ENCODE measurements at places on chromosomes 13 and 19.

GRCh38 chr19:17579661-17580244 lies 24.3 kb downstream of the COLGALT1 start:
- no peak for DNase-seq

- no peak for DNase-seq
Measured at GRCh38 chr13:94700051-94700535, 12.3 kb downstream of the SOX21 start.

DNA sequence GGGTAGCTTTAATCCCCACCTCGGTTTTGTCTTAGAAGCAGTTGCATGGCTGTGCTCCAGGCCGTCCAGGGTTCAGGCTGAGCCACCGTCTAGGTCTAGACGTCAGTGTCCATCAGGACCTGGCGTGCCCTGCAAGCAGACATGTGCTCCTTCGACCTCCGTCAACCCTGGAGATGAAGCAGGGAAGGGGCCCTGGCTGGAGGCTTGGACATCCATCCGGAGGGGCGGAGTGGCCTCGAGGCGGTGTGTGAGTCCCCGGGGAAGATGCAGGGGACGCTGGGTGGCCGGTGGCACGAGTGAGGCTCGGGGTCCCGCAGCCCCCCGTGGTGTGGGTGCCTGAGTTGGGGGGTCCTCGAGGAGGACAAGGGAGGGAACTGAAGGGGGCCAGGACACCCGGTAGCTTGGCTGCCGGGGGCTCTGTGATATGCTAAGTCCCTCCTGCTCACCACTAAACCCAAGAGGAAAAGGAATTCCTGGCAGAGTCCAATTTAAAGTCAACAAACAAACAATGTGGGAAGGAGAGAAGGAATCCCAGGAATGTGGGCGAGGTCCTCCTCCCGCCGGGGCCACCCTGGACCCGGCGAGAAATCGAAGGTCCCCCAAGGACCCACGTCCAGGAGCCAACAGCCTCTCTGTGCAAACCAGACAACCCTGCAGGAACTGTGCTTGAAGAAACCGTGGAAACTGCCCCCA lies 14.9 kb upstream of the PTBP1 start:
- DNase-seq: no peak

GRCh38 chr19:34254698-34255432 lies 511 bp downstream of the GARRE1 start:
- peak; percentile 46 for DNase-seq

DNA sequence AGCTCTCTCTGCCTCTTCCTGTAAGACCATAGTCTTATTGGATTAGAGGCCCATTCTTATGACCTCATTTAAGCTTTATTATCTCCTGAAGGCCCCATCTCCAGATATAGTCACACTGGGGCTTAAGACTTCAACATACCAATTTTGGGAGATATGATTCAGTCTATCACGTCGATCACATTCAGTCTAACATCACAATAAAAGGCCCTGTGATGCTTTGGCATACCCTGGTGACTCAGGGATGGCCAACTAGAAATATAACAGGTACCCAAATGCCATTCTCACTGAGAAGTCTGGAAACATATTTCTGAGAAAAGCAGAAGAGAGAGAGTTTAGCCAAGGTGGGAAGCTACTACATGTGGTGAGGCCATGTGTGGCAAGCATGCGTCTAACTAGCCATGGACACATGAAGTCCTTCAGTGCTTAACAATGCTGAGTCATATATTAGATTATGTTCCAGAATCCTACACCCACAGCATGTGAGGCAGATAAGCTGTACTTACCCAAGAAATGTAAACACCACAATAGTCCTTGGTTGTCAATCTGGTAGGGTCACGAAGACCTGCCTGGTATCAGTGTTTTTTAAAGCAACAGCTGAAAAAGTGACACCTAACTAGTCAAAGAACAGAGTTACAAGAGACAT lies 485.1 kb downstream of the FOXO1 start:
- DNase-seq: no peak

- DNase-seq: no peak
Measured at GRCh38 chr13:111227405-111227804, 93.0 kb upstream of the TEX29 start.

DNA sequence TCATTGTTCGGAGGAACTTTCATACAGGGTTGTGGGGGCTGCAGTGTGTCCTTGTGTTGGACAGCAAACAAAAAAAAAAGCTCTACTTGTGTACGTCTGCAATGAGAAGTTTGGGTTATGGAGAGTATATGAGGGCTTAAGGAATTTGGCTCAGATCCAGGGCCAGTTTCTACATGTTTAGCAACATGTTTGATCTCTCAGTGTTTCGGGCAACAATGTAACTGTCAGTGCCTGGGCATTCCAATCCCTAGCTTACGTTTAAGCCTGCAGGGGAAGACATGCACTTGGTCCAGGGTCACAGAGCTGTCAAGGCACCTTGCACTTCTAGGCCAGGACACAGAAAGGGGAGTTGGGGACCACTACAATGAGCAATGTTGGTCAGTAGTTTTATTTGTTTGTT lies 13.9 kb downstream of the ZNF543 start:
- no peak for DNase-seq

- DNase-seq: no peak
Measured at GRCh38 chr13:62524498-62524897, 1108.8 kb upstream of the PCDH20 start.

DNA sequence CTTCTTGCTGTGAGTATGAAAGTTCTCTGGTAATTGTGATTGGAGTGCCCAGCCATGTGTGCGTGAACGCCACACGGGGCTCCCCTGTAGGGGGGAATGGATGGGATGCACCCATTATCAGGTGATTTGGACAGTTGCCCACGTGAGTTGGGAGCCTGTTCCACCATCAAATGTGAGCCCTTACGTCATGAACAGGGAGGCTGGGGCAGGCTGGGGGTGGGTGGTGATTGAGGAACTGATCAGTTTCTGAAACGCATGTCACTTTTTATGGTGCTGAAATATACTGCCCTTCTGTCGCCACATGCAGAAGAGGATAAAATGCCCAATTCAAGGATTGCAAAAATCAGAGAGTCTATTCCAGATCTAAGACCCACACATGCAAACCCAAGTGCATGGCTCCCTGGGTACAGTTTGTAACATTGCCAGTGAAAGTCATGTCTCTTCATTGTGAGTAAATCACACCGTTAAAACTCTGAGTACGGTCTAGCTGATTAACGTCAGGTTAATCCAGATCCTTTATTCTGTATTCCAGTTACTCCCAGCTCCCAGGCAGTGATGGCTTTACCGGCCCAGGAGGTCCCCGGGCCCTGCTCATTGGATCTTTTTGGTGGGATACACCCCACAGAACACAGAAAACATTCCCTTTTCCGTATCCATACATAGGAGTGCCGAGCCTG lies 90.2 kb downstream of the RAB20 start:
- no peak for DNase-seq

DNA sequence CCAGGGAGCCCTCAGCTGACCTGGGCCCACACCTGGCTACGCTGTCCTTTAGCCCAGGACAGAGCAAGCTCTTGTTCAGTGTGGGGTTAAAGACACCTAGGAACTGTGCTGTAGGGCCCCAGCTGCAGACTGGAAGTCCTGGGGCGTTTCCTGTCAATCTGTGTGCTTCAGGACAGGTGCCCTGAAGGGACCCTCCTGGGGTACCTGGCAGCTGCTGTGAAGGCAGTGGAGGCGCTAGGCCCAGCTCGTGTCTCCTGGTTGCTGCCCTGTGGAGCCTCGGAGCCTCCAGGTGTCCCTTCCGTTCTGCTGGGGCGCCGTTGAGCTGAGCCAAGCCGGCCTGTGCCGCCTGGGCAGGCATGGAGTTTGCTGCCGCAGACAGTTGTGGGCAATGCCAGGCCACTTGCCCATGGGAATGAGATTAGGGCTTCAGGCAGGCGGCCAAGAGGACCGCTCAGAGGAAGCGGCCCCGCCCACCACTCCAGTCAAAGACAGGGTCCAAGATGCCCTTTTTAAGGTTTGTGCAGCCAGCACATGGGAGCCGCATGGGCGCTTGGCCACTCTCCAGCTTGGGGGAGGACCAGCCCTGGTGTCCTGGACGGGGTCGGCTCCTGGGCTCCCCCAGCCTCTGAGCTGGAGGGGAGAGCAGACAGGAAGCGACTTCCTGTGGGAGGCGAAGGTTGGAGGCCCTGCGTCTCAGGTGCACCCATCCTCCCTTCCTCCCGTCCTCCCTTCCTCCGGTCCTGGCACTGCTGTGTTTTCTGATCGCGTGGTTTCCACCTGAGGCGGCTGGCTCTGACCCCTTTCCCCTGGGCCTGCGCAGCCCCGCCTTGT lies 4.0 kb downstream of the PTBP1 start:
- DNase-seq: no peak

DNA sequence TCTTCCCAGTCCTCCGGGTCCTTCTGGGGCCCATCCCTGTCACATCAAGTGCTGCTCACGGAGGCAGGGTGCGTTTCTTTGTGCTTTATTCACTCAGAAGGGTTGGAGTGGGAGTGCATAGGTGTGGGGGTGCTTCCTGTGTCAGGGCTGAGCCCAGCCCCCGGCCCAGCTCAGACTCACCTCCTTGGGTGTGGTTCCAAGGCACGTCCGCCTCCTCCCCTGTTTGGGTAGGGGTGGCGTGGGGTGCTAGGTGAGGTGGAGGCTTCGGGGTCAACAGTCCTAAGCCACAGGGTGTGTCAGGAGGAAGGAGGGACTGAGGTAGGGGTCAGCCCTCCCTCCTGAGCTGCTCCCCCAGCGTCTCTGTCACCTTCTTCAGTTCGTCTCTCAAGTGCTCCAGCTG lies 3.1 kb downstream of the CCER2 start:
- DNase-seq: no peak

DNA sequence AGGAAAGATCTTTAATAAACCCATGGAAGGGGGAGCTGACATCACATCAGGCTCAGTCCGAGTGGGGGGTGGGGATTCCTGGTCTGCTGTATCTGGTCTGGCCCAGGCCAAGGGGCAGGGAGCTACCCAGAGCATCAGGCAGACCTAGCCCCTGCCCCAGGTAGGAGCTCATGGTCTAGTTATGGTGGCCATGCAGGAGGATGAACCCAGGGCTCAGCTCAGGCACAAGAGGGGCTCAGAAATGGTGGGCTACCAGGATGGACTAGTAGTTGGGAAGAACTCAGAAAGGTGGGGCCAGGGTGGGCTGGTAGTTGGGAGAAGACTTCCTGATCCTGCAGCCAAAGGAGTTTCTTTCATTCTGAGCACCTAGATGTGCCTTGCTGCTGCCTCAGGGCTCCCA lies 14.3 kb downstream of the VSTM2B start:
- DNase-seq: no peak

DNA sequence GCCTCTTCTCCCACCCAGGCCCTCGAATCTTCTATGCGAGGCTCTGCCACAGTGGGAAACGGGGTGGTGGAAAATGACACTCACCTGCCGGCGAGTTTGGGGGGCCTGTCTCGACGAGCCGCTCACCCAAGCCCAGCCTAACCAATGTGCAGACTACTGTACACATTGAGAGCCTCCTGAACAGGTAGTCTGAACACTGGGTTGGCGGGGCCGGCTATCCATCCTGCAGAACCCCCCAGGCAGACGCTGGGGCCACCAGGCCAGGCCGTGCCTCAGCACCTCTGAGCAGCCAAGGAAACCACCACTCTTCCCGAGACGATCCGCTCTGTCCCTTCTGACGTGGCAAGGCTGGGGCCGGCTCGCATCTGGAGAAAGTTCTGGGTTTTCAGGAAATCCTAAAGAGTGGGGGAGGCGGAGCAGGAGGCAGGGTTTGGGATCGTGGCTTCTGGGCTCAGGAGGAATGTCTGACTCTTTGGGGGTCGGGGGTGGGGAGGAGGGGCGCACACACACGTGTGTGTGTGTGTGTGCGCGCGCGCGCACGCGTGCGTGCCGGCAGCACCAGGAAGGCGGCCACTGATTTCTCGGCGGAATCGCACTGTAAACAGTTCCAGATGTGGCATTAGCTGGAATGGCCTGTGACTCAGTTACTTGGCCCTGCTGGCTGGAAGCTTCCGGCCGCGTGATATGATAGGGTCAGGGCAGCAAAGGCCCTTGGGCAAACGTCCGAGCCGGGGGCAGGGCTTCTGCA lies 18.5 kb downstream of the TMED1 start:
- no peak for DNase-seq

GRCh38 chr19:1045247-1045603 lies 5.3 kb downstream of the ABCA7 start:
- DNase-seq: no peak

- no peak for DNase-seq
Measured at GRCh38 chr13:46894568-46894967, 2.3 kb downstream of the HTR2A start.

- DNase-seq: no peak
Measured at GRCh38 chr19:35860436-35860817, 3.7 kb downstream of the KIRREL2 start.

GRCh38 chr13:32427852-32428580 lies at the start of gene N4BP2L1:
TSS of gene N4BP2L1 (minus strand) at chr13:32428130. CDS start at chr13:32428082, 48 bp downstream.
- DNase-seq: peak; percentile 69

DNA sequence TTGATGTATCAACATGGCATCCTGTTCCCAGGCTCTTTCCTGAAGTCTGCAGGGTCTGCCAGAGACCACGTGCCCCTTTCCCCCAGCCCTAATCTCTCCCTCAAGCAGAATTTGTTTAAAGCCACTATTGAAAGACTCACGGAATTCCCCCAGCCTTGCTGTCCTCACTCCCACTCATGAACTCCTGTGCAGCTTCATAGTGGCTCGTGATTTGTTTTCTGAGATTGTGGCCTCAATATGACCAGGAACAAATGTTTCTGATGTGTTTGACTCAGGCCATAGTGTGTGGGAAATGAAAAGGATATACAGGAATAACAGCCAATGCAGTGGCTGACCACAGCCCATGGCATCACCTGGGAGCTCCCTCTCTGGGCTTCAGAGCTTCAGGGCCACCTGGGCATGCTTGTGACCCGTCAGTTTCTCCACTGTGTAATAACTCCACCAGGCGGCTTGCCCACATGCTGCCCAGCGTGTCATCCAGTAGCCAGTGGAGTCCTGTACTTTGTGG lies 8.1 kb upstream of the SERPINE3 start:
- DNase-seq: no peak

DNA sequence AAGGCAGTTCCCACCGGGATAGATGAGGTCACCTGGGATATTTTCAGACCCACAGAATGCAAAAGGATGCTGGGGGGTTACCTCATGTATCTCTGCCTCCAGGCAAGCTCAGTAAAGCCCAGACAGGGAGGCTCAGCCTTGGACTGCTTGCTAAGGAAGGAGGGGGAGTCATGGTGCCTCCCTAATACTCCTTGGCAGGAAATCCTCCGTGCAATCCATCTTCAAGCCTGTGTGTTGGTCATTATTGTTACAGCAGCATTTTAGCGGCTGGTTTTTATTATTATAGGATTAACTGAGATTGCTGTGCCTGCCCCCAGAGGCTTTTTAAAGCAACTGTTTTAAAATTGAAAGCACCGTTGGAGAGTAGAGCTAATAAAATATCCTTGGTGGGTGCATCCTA lies 188.5 kb upstream of the UBL3 start:
- DNase-seq: no peak

DNA sequence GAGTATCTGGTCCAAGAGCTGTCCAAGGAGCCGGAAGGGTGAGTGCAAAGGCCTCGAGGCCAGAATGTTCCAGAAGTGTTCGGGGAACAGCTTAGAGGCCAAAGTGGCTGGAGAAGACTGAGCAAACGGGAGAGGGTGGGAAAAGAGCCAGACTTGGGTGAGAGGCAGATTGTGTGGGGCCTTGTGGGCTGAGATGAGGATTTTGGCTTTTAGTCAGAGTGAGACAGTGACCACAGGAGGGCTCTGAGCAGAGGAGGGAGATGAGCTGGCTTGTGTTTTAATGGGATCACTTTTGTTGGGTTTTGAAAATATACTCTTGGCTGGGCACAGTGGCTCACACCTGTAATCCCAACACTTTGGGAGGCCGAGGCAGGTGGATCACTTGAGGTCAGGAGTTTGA lies 5.6 kb downstream of the NANOS2 start:
- no peak for DNase-seq

GRCh38 chr13:46571909-46572595 lies 19.1 kb downstream of the LRCH1 start:
- DNase-seq: no peak

- no peak for DNase-seq
Measured at GRCh38 chr19:55666343-55667005, 8.6 kb upstream of the EPN1 start.

All from substantia nigra (tissue), 51 donors.